Right lobe of liver (tissue), 6 donors: ENCODE measurements at places on chromosomes 12 and 14.

DNA sequence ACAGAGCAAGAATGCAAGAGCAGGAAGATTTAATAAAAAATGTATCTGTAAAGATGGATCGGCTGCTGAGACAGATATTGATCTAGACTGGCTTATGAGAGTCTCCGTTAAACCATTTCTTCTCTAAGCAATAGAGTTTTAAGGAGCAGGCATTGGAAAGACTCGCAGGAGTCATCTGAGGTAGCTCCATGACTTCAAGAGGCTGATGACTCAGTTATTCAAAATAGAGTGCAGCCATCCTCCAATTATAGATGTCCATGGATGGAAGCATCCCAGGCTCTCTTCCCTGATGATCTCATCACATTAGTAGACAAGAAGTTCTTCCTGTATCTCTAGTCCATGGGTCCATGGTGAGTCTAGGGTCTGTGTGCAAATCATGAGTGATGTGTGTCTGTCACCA, 638.3 kb upstream of the TMEM132C start:
- no peak overlapping the region for H3K27ac ChIP-seq
- DNase-seq = no peak
- H3K4me3 ChIP-seq = no peak overlapping the region
- H3K36me3 ChIP-seq = no peaks in the 10 kb centered on the region
- no peaks in the 10 kb centered on the region for H3K27me3 ChIP-seq

GRCh38 chr12:94545935-94546771, 86.5 kb upstream of the CEP83 start:
- no peak overlapping the region for H3K4me3 ChIP-seq
- H3K27me3 ChIP-seq = no peaks in the 10 kb centered on the region
- no peaks in the 10 kb centered on the region for H3K36me3 ChIP-seq
- no peak for DNase-seq
- no peaks in the 10 kb centered on the region for H3K4me1 ChIP-seq

DNA sequence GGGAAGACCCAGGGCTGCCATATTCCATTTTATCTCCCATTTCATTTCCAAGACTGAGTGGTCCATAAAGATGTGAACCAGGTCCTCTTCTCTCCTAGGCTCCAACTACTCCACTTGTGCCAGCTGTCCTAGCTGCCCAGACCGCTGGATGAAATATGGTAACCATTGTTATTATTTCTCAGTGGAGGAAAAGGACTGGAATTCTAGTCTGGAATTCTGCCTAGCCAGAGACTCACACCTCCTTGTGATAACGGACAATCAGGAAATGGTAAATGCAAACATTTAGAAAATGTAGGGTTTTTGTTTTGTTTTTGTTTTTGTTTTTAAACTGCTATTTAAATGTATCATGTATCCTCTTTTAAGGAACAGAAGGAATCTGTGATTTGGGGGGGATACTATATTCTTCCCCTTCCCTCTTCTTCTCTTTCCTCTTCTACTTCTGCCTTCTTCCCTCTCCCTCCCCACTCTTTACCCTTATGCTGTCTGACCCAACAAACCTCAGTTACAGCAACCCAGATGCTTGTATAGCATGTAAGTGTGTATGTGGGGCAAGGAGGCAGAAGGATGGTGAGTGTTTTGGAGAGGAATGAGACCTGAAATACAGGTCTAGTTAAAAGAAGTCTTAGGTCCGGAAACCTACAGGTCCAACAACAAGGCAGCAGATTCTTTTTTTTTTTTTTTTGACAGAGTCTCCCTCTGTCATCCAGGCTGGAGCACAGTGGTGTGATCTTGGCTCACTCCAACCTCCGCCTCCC, 5.9 kb downstream of the KLRG1 start:
- H3K27me3 ChIP-seq = no peaks in the 10 kb centered on the region
- no peaks in the 10 kb centered on the region for H3K36me3 ChIP-seq
- no peak overlapping the region for H3K27ac ChIP-seq
- H3K4me3 ChIP-seq = no peak overlapping the region

DNA sequence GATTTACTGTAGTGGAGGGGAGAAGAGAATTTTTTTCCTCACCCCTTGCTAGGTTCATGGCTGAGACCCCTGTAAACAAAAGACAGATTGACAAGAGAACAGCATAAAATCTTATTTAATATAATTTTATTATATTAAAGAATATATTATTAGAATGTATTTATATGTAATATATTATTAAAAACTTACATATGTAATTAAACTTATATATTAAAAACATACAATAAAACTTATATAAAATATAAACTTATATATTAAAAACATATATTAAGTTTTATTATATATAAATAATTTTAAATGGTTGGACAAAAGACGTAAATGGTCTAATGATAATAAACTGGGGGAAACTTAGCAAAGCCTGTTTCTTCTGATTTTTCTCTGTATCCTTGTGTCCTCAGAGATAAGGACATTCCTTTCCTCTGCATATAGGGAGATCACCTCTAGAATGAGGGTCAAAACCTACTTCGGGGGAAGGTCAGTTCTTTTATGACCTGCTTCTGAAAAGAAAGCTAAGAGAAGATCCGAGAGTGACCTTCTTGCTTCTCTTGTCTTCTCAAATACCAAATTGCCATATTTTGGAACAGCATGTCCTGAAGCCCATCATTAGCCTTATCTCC, 8.9 kb upstream of the PPM1H start:
- H3K4me3 ChIP-seq = no peak overlapping the region
- H3K27me3 ChIP-seq = no peaks in the 10 kb centered on the region
- H3K27ac ChIP-seq = no peak overlapping the region
- no peaks in the 10 kb centered on the region for H3K4me1 ChIP-seq
- no peak for DNase-seq

- H3K4me3 ChIP-seq = no peak overlapping the region
- H3K36me3 ChIP-seq = no peaks in the 10 kb centered on the region
- no peaks in the 10 kb centered on the region for H3K4me1 ChIP-seq
These were observed 29.7 kb downstream of the R3HDM2 start for GRCh38 chr12:57401165-57401564.

DNA sequence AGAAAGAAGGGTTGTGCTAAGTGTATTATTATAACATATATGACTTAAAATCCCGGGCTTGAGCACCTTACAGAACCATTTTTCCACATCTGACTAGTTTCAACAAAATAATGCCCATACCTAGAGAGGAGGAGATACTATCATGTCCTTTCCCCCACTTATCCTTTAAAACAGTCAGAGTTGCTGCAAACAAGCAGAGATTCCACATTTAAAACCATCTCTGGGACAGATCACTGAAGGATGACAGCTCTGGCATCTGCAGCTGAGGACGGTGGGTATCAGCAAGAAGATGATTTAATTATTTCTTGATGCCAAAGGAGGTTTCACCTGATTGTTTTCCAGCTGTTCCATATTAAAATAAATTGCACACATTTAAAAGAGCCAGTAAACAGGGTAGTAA, 328.0 kb upstream of the TMTC1 start:
- H3K4me1 ChIP-seq = no peaks in the 10 kb centered on the region
- H3K4me3 ChIP-seq = no peak overlapping the region
- no peaks in the 10 kb centered on the region for H3K27me3 ChIP-seq
- no peaks in the 10 kb centered on the region for H3K36me3 ChIP-seq
- H3K27ac ChIP-seq = no peak overlapping the region

DNA sequence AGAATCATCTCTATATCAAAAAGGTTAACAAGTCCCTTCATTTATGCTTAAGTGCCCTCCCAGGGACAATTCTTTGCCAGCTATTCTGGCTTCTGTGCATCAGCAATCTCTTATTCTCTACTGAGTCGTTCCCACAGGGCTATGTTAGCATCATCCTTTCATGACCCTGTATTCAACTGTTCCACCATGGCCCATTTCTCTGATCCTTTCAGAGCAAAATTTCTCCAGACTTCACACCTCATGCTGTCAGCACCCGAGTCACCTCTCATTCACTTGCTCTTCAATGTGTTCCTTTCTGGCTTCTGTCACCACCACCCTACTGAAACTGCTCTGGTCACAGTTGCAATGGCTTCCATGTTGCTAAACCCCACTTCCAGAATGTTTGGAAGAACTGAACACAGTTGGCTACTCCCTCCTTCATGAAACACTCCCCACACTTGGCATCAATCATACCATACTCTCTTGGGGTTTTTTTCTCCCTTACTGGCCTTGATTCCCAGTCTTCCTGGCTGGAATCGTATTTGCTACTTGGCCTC, 159.5 kb upstream of the HMGA2 start:
- no peaks in the 10 kb centered on the region for H3K27me3 ChIP-seq
- no peak overlapping the region for H3K27ac ChIP-seq
- no peak for DNase-seq
- H3K4me3 ChIP-seq = no peak overlapping the region
- H3K36me3 ChIP-seq = no peaks in the 10 kb centered on the region
- no peaks in the 10 kb centered on the region for H3K4me1 ChIP-seq

DNA sequence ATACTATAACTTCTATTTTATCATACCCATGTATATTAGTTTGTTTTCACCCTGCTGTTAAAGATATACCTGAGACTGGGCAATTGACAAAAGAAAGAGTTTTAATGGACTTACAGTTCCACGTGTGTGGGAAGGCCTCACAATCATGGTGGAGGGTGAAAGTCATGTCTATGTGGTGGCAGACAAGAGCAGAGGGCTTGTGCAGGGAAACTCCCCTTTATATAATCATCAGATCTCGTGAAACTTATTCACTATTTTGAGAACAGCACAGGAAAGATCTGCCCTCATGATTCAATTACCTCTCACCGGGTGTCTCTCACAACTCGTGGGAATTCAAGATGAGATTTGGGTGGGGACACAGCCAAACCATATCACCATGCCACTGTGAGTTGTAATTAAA, 135.8 kb downstream of the SYNE2 start:
- H3K27ac ChIP-seq = no peak overlapping the region
- H3K4me1 ChIP-seq = no peaks in the 10 kb centered on the region
- peaks cover 4% of the 10 kb centered on the region for H3K36me3 ChIP-seq
- no peak for DNase-seq
- H3K4me3 ChIP-seq = no peak overlapping the region
